ENCODE measurements at places on chromosomes 2 and 18.
A peak's percentile ranks its signal among the peaks of the same experiment; 100 is the strongest.

DNA sequence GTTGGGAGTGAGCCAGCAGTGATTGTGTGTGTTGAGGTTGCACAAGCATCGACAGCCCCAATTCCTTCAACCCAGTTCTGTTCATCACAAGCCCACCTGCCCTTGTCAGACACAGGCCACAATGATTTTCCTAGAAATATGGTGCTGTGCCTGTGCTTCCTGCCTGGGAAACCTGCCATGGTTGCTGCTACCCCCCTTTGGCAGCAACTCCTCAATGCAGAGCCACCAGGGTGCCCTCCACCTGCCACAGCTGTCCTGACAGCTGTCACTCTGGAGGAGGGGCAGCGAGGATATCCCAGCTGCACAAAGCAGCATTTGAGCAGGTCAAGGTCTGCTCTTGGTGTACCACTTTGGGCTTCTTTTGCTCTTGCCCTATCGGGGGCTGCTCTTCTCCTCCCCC, 27.1 kb downstream of the SMIM21 start:
- DNase-seq, result peak; percentile 34

DNA sequence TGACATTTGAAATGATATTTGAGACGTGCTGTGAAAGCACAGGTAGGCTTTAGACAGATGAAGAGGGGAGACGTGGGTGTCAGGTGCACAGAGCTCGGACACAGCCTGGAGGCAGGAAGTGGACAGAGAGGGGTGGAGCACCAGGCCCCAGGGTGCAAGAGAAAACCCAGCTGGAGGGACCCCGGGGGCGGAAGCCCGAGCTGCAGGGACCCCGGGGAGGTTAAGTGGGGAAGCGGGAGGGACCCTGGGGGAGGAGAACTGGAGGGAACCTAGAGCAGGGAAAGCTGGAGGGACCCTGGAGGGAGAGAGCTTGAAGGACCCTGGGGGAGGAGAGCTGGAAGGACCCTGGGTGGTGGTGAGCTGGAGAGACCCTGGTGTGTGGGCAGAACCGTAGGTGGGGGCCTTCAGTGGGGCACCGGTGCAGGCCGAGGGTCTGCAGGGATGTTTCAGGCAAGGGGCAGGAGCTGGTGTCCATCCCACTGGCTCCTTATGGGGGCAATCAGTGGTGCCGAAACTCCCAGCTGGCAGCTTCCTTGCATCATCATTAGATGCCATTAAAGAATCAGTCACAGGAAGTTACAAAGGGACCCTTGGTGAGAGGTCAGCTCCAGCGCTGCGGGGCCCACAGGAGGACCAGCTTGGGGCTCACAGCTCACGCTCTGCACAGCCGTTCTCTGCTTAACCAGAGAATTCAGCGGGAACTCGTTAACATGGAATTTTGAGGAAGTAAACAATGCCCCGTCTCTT, 246.6 kb downstream of the EIPR1 start:
- DNase-seq, result no peak

DNA sequence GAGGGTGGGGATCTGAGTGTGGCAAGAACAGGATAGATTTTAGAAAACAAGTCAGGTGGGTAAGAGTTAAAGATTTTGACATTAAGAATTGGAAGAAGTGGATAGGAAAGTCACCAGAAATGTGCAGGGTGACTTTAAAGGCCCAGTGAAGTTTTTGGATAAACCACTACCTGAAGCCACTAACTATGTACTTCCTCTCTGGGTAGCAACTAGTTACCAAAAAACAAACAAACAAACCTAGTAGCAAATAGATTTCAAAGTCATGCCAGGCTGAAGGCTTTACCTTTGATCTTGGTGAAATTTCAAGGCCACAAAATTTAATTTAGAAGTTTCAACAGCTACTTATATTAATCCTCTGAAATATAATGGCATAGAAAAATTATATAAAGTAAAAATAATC, 42.5 kb downstream of the PSMA8 start:
- DNase-seq, result no peak

- DNase-seq, result no peak
Measured at GRCh38 chr2:208034503-208035140, 9.3 kb upstream of the PLEKHM3 start.

GRCh38 chr2:227456772-227457171, 15.2 kb upstream of the AGFG1 start:
- DNase-seq, result no peak

- no peak for DNase-seq
Measured at GRCh38 chr2:189783451-189783926, 650 bp downstream of the ORMDL1 start.

DNA sequence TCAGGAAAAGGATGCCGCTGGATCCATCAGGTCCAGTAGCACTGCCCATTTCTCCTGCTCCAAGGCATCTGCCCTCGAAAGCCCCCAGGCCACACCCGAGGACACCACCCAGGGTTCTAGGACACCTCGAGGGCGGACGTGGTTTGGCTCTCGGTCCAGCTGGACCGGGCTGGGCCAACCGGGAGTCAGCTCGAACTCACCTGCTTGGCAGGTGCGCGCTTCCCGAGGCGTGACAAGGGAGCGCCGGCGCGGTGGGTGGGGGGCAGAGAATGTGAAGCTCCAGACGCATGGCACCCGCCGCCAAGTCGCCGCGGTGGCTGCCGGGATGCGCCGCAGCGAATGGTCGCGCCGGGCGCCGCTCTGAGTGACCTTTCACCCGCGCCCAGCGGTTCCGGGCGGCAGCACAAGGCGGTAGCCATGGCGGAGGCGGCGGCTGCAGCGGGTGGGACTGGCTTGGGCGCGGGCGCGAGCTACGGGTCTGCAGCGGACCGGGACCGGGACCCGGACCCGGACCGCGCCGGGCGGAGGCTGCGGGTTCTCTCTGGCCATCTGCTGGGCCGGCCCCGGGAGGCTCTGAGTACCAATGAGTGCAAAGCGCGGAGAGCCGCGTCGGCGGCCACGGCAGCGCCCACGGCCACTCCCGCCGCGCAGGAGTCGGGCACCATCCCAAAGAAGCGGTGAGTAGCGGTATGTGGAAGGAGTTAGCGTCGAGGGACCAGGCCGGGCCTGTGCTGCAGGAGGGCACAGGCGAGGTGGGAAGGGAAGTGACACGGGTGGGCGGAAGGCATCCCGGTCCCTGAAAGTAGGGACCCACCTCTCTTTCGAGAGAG, at the start of gene AGPS:
TSS of gene AGPS (plus strand) at position 401 of the 830 bp plus-strand sequence. CDS start at position 418, 17 bp downstream.
- peak; percentile 7 for DNase-seq

GRCh38 chr2:167404627-167405284, 516.5 kb downstream of the XIRP2 start:
- no peak for DNase-seq

DNA sequence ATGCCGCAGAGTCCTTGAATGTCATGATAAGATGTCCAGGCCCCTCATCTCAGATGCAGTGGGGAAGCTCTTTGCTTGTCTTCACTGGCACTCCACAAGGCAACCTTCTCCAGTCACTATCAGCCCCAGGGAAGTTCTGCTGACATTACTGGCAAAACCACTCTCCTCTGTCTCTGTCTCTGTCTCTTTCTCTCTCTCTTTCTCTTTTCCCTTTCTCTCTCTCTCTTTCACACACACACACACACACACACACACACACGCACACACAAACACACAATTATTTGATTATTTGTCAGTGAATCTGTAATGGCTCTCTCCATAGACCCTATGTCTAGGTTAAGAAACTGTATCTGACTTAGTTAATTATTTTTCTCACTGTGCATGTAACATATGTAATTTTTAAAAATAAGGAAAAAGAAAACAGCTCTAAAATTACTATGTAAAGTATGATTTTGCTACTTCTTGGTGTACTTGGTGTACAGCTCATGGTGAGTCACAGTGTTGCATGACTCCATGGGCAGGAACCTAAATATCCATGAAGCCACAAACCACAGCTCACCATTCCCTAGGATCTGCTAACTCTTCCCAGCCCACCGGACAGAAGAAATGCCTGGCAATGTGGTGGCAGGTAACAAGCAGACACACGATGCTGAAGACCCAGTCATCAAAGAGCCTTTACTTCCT, 594.9 kb upstream of the ID2 start:
- DNase-seq, result no peak

GRCh38 chr2:41728788-41729338, 319.0 kb upstream of the PKDCC start:
- no peak for DNase-seq

DNA sequence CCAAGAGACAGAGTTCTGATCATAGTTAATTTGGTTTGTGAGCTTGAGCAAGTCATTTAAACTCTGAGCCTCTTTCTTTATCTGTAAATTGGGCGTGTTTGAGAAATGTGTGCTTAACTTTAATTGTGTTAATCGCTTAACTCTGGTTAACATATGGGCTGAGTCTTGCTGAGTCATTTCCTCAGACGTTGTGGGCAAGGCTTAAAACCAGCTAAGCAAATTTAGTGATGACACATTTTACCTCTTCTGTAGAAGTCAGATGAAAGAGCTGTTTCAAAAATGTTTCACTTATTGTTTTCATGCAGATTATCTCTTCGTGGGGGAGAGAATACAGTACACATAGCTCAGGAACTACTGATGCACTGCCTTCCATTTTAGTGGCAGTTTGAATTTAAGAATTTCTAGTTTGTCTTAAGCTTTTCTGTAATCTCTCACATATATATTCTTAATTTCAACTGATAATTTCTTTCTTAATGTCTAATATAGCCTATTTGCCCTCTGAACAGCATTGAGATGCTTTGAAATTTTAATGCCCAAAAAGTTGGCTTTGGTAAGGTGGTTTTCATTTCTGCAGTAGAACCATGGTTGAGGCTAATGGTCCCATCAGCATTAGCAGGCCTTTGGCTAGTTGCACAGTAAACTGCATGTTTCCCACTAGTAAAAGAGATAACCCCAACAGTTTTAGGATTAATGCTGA, 34.9 kb downstream of the RAB10 start:
- DNase-seq, result peak; percentile 18

DNA sequence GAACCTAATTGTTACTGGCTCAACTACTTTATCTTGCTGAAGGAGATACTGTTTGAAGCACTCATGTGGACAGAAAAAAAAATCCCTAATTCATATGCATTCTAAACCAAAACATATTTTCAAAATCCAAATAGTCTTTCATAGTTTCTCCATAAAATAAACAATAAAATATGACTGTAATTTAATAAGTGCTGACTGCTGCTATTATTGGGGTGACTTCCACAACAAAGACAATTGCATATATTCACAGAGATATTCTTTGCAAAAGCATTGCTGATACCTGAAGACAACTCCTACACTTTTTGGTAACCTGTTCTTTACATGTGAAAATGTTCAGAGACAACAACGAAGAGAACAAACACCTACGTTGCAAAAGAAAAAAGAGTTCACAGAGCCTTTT, 73.1 kb upstream of the RPE start:
- no peak for DNase-seq

- DNase-seq, result no peak
Measured at GRCh38 chr2:228801451-228801850, 469.6 kb downstream of the PID1 start.

DNA sequence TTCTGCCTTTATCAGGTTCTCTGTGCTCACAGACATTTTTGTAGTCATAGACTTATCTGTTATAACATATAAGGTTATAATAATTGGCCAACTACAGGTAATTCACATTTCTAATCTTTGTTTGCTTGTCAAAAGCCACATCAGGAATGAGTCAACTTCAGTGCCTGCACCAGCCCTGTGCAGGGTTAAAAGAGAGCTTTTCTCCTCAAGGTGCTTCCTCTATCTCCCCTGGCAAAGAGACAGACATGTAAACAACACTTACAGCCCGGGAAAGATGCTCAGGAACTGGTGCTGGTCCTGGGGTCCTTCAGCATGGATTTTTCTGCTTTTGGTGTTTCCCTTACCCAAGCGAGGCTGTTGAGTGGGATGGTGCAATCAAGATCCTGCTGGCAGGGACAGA, 7.7 kb upstream of the EHD3 start:
- DNase-seq, result no peak

DNA sequence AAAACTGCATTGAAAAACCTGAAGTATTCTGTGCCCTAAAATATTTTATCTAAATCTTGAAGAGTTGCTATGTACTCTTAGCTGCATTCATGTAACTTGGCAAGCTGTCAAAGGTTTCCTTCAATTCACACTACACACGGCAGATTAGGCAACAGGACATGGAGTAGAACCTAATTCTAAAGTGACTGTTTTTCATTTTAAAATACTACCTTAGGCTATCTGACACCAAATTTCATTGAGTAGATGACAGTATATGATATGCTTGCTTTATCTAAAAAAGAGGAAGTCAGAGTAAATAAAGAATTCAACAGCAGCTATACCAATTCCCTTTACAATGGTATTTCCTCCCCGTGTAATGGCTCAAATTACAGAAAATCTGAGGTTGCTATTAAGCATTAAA, 45.4 kb downstream of the EXOC6B start:
- DNase-seq, result no peak

All from NCI-H524 (cell line).